Chondrocyte (in vitro differentiated cells): ENCODE measurements at places on chromosomes 7 and 10.

GRCh38 chr7:102991077-102991539 lies 78.3 kb downstream of the LRRC17 start:
- no peak for DNase-seq
- H3K4me1 ChIP-seq, result peaks cover 8% of the 10 kb centered on the region
- no peak overlapping the region for H3K4me3 ChIP-seq
- H3K27ac ChIP-seq, result no peak overlapping the region
- H3K27me3 ChIP-seq, result no peaks in the 10 kb centered on the region
- no peaks in the 10 kb centered on the region for H3K36me3 ChIP-seq

GRCh38 chr7:79692015-79692414 lies 238.5 kb upstream of the MAGI2 start:
- peaks cover 1% of the 10 kb centered on the region for H3K36me3 ChIP-seq
- H3K4me1 ChIP-seq, result no peaks in the 10 kb centered on the region
- H3K27me3 ChIP-seq, result peaks cover 5% of the 10 kb centered on the region
- DNase-seq, result no peak
- H3K4me3 ChIP-seq, result no peak overlapping the region

GRCh38 chr10:114343623-114344505 lies 60.4 kb downstream of the AFAP1L2 start:
- H3K27me3 ChIP-seq, result peaks cover 2% of the 10 kb centered on the region
- peak overlapping the region; percentile 1 for H3K27ac ChIP-seq
- no peaks in the 10 kb centered on the region for H3K36me3 ChIP-seq
- peaks cover 29% of the 10 kb centered on the region for H3K4me1 ChIP-seq
- DNase-seq, result no peak
- no peak overlapping the region for H3K4me3 ChIP-seq

- H3K4me3 ChIP-seq, result no peak overlapping the region
- peaks cover 72% of the 10 kb centered on the region for H3K4me1 ChIP-seq
- no peak for DNase-seq
- no peaks in the 10 kb centered on the region for H3K27me3 ChIP-seq
- H3K27ac ChIP-seq, result peak overlapping the region; percentile 93
- H3K36me3 ChIP-seq, result peaks cover under 1% of the 10 kb centered on the region
Observed at GRCh38 chr7:47786557-47787248, 161.6 kb downstream of the PKD1L1 start.

GRCh38 chr7:149355390-149356048 lies 93.5 kb downstream of the ZNF783 start:
- peaks cover 2% of the 10 kb centered on the region for H3K27me3 ChIP-seq
- no peak overlapping the region for H3K27ac ChIP-seq
- no peaks in the 10 kb centered on the region for H3K4me1 ChIP-seq
- DNase-seq, result no peak
- no peak overlapping the region for H3K4me3 ChIP-seq
- H3K36me3 ChIP-seq, result no peaks in the 10 kb centered on the region

- no peak for DNase-seq
- H3K27ac ChIP-seq, result no peak overlapping the region
- H3K4me1 ChIP-seq, result peaks cover 9% of the 10 kb centered on the region
- peaks cover 24% of the 10 kb centered on the region for H3K27me3 ChIP-seq
Observed at GRCh38 chr7:106152313-106152665, 40.2 kb upstream of the SYPL1 start.

DNA sequence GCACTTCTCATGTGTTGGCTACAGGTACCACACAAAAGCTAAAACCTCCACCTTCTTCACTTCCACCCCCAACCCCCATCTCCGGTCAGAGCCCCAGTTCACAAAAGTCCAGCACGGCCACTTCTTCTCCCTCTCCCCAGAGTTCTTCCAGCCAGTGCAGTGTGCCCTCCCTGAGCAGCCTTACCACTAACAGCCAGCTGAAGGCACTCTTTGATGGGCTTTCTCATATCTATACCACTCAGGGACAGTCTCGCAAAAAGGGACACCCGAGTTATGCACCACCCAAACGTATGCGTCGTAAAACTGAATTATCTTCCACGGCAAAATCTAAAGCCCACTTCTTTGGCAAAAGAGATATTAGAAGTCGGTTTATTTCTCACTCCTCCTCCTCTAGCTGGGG lies 135.7 kb upstream of the SAMD8 start:
- no peaks in the 10 kb centered on the region for H3K27me3 ChIP-seq
- H3K27ac ChIP-seq, result no peak overlapping the region
- no peak for DNase-seq
- no peak overlapping the region for H3K4me3 ChIP-seq
